Uterine smooth muscle cell (primary cell): ENCODE measurements at places on chromosomes 5 and 9. TPM values are rescaled to one million over a fixed set of nuclear protein-coding genes. Genes with fewer than 3 reads are reported as not detected.

Gene PDLIM4
- total RNA-seq: 54.0 and 107 TPM in 2 replicates

Gene CDK9
- total RNA-seq: 44.3 and 46.0 TPM in 2 replicates

Gene CYSRT1
- total RNA-seq: 0.55 and 0.62 TPM in 2 replicates

Gene DBH
- total RNA-seq: not detected in 2 replicates

Gene C9orf85
- 11.6 and 17.4 TPM in 2 replicates for total RNA-seq

Gene CSF1R
- under 0.01 and 0.25 TPM in 2 replicates for total RNA-seq

Gene DOCK8
- 0.75 and 0.89 TPM in 2 replicates for total RNA-seq

Gene GFI1B
- not detected in 2 replicates for total RNA-seq

Gene LECT2
- total RNA-seq: not detected in 2 replicates

Gene PKD2L2
- under 0.01 TPM in 1 of 2 replicates, not detected in the other for total RNA-seq

Gene PAXX
- 23.9 and 25.1 TPM in 2 replicates for total RNA-seq

Gene ODF2
- 36.2 and 63.7 TPM in 2 replicates for total RNA-seq

Gene AQP3
- 0.89 and 1.00 TPM in 2 replicates for total RNA-seq

Gene OTP
- total RNA-seq: under 0.01 TPM in 1 of 2 replicates, not detected in the other

Gene HRH2
- total RNA-seq: not detected in 2 replicates
